Activated CD4-positive, alpha-beta T cell treated with anti-CD3 and anti-CD28 coated beads, Interleukin-2, amount 50 U/mL, for 48 hours (primary cell): ENCODE measurements at places on chromosomes 16 and 17.

GRCh38 chr16:66298571-66299120 is 67.8 kb upstream of the CDH5 start:
- no peak for DNase-seq

DNA sequence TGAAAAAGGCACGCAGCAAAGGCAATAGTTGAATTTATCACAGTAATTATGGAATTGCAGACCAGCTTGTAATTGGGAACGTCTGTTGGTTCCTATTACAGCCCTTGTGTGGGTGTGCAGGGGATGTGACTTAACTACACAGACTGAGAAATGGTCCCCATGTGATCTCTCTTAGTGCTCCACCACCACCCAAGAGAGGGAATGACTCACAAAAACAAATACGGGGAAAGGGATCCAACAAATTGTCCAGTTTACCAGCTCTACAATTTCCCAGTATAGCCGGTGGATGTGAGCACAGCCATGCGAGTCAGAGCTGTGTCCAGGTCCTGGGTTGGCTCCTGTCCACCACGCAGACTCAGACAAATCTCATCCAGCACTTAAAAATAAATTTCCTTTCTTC is 337.9 kb downstream of the GRIN2A start:
- DNase-seq, result no peak

GRCh38 chr16:68839831-68840230 is 3.5 kb upstream of the TANGO6 start:
- DNase-seq, result no peak

GRCh38 chr17:40473573-40474365 is 27.7 kb downstream of the TNS4 start:
- DNase-seq, result no peak

DNA sequence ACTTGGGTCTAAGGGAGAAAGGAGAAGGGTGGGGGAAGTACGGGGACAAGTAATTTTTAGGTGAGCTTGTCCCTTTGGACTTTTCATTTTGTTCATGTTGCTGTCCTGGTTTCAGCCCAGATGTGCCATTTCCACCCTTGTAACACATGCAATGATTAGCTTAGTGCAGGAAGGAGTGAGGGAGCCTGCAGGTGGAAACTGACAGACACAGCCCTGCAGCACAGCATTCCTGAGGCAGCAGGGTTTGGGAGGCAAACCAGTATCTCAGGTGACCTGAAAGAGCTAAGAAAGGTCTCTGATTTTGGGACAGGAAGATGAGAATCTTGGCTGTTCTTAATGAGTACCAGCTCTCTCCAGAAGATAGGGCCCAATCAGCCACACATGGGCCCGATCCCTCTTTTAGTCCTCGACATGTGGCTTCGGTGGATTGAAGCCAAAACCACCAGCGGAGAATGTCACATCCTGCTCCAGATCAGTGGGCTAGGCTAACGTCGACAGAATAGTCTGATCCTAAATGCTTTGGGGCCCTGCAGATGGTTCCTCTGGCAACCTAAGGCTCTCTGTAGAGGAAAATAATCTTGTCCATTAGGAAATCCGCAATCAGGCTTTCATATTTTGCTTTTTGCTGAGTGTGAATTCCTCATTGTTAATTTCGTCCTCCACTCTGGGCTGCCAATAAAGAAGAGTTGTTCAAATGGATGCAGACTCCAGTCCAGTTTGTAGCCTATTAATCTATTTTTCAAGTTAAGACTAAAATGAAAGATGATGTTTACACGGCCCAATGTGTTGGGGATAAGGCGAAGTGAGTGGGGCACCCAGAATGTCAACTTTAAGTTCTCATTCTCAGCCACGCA is 3.8 kb upstream of the RNF157 start:
- DNase-seq, result no peak

- peak; percentile 72 for DNase-seq
These were observed 997 bp downstream of the ACADVL start for GRCh38 chr17:7220593-7221277.

- DNase-seq, result no peak
These were observed 11.2 kb upstream of the PRKAR1A start for GRCh38 chr17:68501074-68501473.

- DNase-seq, result no peak
These were observed 12.2 kb upstream of the CBX4 start for GRCh38 chr17:79851461-79851817.

GRCh38 chr16:66359811-66360608 is 6.5 kb upstream of the CDH5 start:
- DNase-seq, result no peak

- DNase-seq, result no peak
These were observed 205.0 kb upstream of the ASIC2 start for GRCh38 chr17:33498069-33498468.

GRCh38 chr16:77336637-77337036 is 98.2 kb downstream of the ADAMTS18 start:
- no peak for DNase-seq

GRCh38 chr16:56211435-56211981 is 20.2 kb downstream of the GNAO1 start:
- no peak for DNase-seq

DNA sequence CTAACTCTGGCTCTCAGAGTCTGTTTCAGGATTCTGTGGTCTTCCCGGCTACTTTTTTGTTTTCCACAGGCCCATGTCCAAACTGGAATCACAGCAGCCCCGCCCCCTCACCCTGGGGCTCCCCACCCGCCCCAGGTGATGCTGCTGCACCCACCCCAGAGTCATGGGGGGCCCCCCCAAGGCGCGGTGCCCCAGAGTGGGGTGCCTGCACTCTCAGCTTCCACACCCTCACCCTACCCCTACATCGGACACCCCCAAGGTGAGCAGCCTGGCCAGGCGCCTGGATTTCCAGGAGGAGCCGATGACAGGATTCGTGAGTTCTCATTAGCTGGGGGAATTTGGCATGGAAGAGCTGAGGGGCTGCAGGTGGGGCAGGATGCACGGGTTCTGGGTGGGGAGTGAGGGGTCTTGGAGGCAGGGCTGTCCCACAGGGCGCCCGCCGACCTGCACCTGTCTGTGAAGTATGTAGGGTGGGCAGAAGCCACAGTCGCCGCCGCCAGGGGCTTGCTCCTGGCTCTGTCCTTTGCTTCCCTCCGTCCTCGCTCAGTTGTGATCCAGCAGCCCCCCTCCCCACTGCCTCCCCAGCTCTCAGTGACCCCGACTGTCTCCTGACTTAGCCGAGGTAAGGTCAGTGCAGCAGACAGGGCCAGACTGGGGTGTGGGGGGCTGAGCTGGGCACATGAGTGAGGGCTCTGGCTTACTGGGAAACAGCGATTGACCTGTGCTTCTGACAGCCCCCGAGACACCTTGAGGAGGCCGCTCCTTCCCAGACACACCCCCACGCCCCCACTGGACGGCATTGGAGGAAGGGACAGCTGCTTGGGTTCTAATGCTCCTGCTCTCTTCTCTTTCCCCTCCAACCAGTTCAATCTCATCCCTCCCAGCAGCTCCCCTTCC is 10.0 kb downstream of the TUFM start:
- DNase-seq, result no peak

GRCh38 chr16:89106533-89107202 is 13.0 kb downstream of the ACSF3 start:
- DNase-seq, result no peak

GRCh38 chr17:8503368-8503767 is 67.7 kb downstream of the NDEL1 start:
- no peak for DNase-seq

- DNase-seq, result no peak
These were observed 322.0 kb upstream of the SALL1 start for GRCh38 chr16:51473091-51473490.

GRCh38 chr16:57470711-57471110 is 8.2 kb downstream of the POLR2C start:
- DNase-seq, result no peak

GRCh38 chr16:71564335-71564967 is 12.4 kb downstream of the TAT start:
- no peak for DNase-seq

DNA sequence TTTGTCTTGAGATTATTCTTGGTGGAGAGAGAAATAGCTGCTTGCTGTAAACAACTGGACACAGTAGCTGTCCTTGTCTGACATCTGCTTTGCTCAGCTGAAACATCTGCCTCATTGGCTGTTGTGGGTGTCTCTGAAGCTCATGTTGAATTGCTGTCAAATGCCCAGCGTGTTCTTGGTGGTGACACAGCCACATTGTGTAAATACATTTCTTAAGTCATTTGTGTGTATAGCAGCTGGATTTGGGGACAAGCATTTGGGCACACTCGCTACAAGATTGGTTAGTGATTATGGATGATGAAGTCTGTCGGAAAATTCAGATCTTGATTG is 5.3 kb downstream of the FAM234A start:
- no peak for DNase-seq

DNA sequence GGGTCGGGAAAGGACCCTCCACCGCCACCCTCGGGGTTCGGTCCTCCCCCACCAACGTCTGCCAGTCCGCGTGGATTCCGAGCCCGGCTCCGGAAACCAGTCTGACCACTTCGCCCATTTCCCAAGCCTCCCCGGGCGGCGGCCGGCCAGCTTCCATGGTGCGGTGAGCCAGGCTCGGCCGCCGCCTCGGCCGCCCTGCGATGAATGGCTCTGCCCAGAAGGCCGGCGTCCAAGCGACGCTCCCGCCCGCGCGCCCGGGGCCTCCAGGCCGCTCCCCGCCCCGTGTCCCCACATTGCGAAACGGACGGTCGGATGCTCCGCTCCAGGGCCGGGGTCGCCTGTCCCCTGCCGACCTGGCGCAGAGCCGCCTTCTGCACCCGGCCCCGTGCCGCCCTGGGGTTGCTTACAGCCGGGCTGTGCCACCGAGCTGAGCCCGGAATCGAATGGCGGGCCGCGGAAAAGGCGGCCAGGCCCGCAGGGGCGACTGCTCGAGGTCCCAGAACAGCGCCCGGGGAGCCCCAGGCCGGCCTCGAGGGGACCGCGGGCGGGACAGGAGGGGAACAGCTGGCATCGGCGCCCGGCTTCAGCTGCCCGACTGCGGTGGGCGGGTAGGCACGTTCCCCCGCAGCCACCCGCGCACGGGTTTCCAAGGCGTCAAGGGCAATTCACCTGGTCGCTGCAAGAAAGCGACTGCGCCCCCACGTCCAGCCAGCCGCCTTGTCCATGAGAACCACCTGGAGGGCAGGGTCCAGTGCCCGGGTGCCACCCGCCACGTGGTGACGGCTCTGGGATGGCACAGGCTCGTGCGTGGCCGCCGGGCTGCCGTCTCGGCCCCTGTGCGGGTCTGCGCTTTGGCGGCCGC is 18.3 kb upstream of the CBX8 start:
- no peak for DNase-seq

GRCh38 chr17:44007346-44008204 is 3.2 kb downstream of the NAGS start:
- no peak for DNase-seq

DNA sequence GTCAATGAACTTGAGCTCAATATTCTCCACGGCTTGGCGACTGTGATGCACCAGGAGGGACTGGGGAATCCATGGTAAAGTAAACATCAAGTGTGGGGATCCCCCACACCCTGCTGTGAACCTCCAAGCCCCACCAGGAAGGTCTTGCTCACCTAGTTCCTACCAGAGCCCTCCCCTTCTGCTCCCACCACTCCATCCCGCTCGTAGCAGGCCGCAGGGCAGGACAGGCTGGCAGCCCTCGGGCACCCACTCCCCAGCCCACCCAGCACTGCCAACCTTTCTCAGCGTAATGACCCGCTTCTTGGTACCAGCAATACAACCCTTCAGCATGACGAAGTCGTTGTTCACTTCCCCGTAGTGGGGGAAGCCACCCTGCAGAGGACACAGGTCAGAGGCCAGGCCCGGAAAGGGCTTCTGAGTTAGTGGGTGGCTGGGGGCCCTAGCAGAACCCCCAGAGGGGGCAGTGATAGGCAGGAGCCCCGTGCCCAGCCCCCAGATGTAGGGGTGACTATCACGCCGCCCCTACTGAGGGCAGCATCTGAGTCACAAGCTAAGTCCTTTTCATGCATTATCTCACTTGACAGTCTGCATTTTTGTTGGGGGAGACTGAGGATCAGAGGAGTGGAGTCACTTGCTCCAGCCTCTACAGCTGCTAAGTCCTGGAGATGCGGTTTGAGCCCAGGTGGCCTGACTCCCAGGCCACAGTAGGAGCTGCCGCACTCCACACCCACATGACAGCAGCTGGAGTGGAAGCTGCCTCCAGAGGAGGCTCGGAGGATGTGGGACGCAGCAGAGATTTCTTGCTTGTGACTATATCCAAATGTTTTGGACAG is 2.8 kb upstream of the MSRB1 start:
- DNase-seq, result no peak

DNA sequence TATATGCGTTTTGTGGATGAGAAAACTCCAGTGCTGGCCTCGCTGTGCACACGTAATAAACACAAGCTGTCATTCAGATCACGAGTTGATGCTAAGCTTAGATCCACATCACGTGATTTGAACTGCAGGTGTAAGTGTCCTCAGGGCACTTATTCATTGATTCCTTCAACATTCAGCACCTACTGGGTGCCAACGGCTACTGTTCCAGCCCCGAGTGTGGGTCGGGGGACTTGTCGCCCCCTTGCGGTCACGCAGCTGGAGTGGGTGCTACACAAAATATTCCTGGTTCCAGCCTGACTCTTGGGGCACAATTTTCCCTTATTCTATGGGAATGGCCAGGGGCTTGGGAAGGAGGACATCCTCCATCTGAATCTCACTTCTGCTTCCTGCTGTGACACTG is 29.9 kb upstream of the GINS2 start:
- peak; percentile 17 for DNase-seq

DNA sequence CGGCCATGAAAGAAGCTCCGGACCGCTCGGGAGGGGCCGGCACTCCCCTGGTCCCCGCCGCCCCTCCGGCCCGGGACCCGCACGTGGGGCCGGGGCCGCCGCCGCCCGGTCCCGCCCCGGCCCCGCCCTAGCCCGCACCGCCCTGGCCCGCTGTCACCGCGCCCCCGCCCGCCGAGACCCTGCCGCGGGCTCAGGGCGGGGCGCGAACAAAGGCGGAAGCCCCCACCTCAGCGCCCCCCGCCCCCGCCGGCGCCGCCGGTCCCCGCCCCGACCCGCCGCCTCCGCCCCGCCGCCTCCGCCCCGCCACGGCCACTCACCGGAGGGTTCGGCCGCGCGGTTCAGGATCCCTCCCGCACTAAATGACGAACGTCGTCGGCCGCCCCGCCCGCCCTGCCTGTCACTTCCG is at the start of gene ARHGDIA:
ARHGDIA (minus strand) TSS at position 357 of the 406 bp plus-strand sequence. CDS start 1,407 bp downstream, outside the sequence.
- DNase-seq, result no peak
